Heart right ventricle (tissue), 16 donors: ENCODE measurements at places on chromosomes 6 and 20.

DNA sequence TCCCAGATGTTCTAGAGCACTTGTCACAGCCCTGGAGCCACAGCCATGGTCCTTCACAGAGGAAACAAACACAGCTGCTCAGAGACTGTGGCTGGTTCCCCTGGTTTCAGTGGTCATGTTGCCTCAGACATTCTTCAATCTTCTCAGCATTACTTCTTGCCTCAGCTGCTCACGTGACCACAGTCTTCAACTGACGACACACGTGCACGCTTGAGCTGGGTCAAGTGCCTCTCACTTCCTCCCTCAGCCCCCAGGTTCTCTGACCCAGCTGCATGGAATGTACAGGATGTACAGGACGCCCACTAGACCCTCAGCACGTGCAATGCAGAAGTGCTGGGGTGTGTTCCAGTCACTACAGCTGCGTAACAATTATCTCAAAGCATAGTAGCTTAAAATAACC is 159.8 kb upstream of the GGTLC1 start:
- no peak overlapping the region for H3K27ac ChIP-seq
- no peaks in the 10 kb centered on the region for H3K4me1 ChIP-seq
- no peaks in the 10 kb centered on the region for H3K36me3 ChIP-seq
- no peak overlapping the region for H3K4me3 ChIP-seq
- H3K27me3 ChIP-seq, result no peaks in the 10 kb centered on the region
- no peak for DNase-seq

DNA sequence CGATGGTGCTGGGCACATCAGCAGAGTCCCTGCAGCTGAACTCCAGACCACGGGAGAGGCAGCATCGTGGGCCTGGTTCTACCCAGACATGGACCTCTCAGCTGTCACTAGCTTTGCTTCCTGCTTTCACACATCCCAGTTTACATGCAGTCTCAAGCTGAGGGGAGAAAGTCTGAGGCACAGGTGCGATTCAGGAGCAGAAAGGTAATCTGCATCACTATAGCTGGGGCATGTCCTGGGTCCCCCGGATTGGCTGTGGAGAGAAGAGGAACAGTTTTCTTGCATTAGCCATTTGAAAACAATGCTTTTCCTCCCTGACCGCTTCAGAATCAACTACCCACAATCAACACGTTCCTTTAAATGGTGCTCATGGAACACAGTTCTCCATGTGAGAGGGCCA is 59.9 kb downstream of the PLAGL1 start:
- H3K4me1 ChIP-seq, result no peaks in the 10 kb centered on the region
- H3K27ac ChIP-seq, result no peak overlapping the region
- DNase-seq, result no peak
- no peaks in the 10 kb centered on the region for H3K36me3 ChIP-seq
- H3K27me3 ChIP-seq, result no peaks in the 10 kb centered on the region
- H3K4me3 ChIP-seq, result no peak overlapping the region

- H3K27ac ChIP-seq, result no peak overlapping the region
- H3K27me3 ChIP-seq, result no peaks in the 10 kb centered on the region
- H3K36me3 ChIP-seq, result no peaks in the 10 kb centered on the region
- H3K4me1 ChIP-seq, result no peaks in the 10 kb centered on the region
Measured at GRCh38 chr6:53808302-53808881, 13.6 kb downstream of the LRRC1 start.

GRCh38 chr6:93248631-93249030 is 170.7 kb downstream of the EPHA7 start:
- no peaks in the 10 kb centered on the region for H3K36me3 ChIP-seq
- H3K27ac ChIP-seq, result no peak overlapping the region
- no peak for DNase-seq
- H3K4me3 ChIP-seq, result no peak overlapping the region
- no peaks in the 10 kb centered on the region for H3K27me3 ChIP-seq
- H3K4me1 ChIP-seq, result no peaks in the 10 kb centered on the region

- H3K4me3 ChIP-seq, result no peak overlapping the region
- H3K36me3 ChIP-seq, result no peaks in the 10 kb centered on the region
- no peaks in the 10 kb centered on the region for H3K27me3 ChIP-seq
- no peak overlapping the region for H3K27ac ChIP-seq
- H3K4me1 ChIP-seq, result no peaks in the 10 kb centered on the region
Measured at GRCh38 chr6:128573036-128573435, 52.6 kb upstream of the PTPRK start.

DNA sequence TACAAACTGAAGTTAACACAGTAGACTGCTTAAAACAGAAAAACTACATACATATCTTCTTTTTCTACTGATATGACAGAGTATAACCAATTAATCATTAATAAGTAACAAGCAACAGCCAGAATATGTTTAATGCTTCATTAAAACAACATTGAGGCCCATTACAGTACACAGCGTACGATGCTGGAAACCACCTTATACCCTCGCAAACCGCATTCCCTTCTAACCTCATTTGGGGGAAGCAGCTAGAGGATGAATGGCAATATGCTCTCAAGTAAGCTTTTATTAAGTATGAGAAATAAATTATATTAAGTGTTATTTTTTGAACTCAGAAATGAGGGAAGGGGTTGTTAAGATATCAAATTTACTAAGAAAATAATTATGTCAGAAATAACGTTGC is 142.4 kb downstream of the GMDS start:
- H3K4me1 ChIP-seq, result no peaks in the 10 kb centered on the region
- H3K27me3 ChIP-seq, result no peaks in the 10 kb centered on the region
- no peak overlapping the region for H3K27ac ChIP-seq
- H3K4me3 ChIP-seq, result no peak overlapping the region
- no peaks in the 10 kb centered on the region for H3K36me3 ChIP-seq

DNA sequence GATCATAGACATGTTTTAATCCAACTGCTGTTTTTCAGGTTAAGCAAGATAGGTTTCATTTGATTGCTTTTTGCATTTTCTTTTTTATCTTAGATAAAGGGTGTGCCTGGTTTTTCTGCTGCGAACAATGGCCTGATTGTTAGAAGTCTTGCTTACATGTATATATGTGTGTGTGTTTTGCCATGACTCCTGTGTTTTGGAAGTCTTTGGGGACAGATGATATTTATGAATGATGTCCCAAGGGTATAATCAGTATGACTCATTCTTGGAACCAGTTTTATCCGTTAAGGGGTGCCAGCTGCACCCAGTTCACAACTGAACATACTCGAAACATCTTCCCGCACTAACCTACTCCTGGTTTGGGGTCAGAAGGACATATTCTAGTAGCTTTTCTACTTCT is 230.1 kb upstream of the SUPT3H start:
- no peak overlapping the region for H3K4me3 ChIP-seq
- no peak for DNase-seq
- no peak overlapping the region for H3K27ac ChIP-seq
- no peaks in the 10 kb centered on the region for H3K36me3 ChIP-seq
- no peaks in the 10 kb centered on the region for H3K4me1 ChIP-seq

- peak; percentile 76 for DNase-seq
- peaks cover 8% of the 10 kb centered on the region for H3K27me3 ChIP-seq
- H3K36me3 ChIP-seq, result no peaks in the 10 kb centered on the region
- H3K4me1 ChIP-seq, result no peaks in the 10 kb centered on the region
- no peak overlapping the region for H3K27ac ChIP-seq
Measured at GRCh38 chr20:1503564-1504227, 12.5 kb upstream of the SIRPB2 start.

- no peak overlapping the region for H3K27ac ChIP-seq
- H3K4me1 ChIP-seq, result peaks cover 10% of the 10 kb centered on the region
- no peaks in the 10 kb centered on the region for H3K36me3 ChIP-seq
- no peak for DNase-seq
- no peaks in the 10 kb centered on the region for H3K27me3 ChIP-seq
- H3K4me3 ChIP-seq, result no peak overlapping the region
Measured at GRCh38 chr6:44851176-44851575, 463.7 kb downstream of the CDC5L start.

GRCh38 chr6:83859410-83860358 is at the start of gene CYB5R4:
Gene CYB5R4 (plus strand): TSS chr6:83859689. CDS start chr6:83859783, 94 bp downstream.
- peaks cover 6% of the 10 kb centered on the region for H3K36me3 ChIP-seq
- H3K4me3 ChIP-seq, result peak within 1 kb of the TSS; percentile 85
- peaks cover 23% of the 10 kb centered on the region for H3K4me1 ChIP-seq
- H3K27me3 ChIP-seq, result peaks cover 4% of the 10 kb centered on the region

GRCh38 chr20:14055127-14055742 is 59.9 kb downstream of the MACROD2 start:
- no peak overlapping the region for H3K4me3 ChIP-seq
- H3K36me3 ChIP-seq, result no peaks in the 10 kb centered on the region
- peak; percentile 30 for DNase-seq
- no peaks in the 10 kb centered on the region for H3K4me1 ChIP-seq
- no peak overlapping the region for H3K27ac ChIP-seq
- H3K27me3 ChIP-seq, result no peaks in the 10 kb centered on the region

DNA sequence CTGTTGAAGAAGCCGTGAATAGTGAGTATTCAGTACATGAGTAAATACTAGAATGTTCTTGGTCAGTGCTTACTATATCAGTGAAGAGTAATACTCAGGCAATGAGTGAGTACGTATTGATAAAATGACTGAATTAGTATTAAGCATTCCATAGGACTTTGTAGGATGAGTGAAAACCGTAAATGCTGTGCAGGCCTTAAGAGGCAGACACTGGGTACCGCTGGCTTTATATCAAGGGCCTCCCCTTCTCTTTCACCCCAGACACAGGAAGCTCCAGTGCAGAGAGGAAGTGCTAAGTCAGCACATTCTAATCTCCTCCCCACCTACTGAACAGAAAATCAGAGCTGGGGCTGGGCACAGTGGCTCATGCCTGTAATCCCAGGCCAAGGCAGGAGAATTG is 24.2 kb downstream of the POFUT1 start:
- no peaks in the 10 kb centered on the region for H3K4me1 ChIP-seq
- H3K4me3 ChIP-seq, result no peak overlapping the region
- H3K36me3 ChIP-seq, result peaks cover 99% of the 10 kb centered on the region
- H3K27me3 ChIP-seq, result no peaks in the 10 kb centered on the region
- H3K27ac ChIP-seq, result no peak overlapping the region

DNA sequence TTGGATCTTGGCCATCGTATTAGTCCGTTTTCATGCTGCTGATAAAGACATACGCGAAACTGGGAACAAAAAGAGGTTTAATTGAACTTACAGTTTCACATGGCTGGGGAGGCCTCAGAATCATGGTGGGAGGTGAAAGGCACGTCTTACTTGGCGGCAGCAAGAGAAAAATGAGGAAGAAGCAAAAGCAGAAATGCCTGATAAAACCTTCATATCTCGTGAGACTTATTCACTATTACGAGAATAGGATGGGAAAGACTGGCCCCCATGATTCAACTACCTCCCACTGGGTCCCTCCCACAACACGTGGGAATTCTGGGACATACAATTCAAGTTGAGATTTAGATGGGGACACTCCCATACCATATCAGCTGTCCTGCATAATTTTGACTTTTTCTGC is 20.1 kb upstream of the REPS1 start:
- no peaks in the 10 kb centered on the region for H3K27me3 ChIP-seq
- no peak for DNase-seq

DNA sequence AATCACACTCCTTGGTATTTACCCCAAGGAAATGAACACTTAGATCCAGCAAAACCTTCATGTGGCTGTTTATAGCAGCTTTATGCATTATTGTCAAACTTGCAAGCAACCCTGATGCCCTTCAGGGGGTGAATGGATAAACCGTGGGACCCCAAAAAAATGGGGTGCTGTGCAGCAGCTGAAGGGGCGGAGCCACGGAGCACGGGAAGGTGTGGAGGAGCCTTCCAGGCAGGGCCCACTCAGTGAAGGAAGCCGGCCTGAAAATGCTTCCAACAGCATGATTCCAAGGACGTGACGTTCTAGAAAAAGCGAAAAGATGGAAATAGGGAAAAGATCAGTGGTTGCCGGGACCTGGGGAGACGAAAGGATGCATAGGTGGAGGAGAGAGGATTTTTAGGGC is 25.6 kb upstream of the FRMD1 start:
- H3K36me3 ChIP-seq, result no peaks in the 10 kb centered on the region
- peaks cover 25% of the 10 kb centered on the region for H3K27me3 ChIP-seq
- H3K4me1 ChIP-seq, result peaks cover 18% of the 10 kb centered on the region
- H3K4me3 ChIP-seq, result no peak overlapping the region
- no peak for DNase-seq

GRCh38 chr6:14501240-14501639 is 383.7 kb downstream of the CD83 start:
- no peak for DNase-seq
- no peaks in the 10 kb centered on the region for H3K36me3 ChIP-seq
- H3K4me1 ChIP-seq, result no peaks in the 10 kb centered on the region
- H3K4me3 ChIP-seq, result no peak overlapping the region
- no peak overlapping the region for H3K27ac ChIP-seq
- H3K27me3 ChIP-seq, result no peaks in the 10 kb centered on the region

- H3K4me1 ChIP-seq, result no peaks in the 10 kb centered on the region
- no peak overlapping the region for H3K4me3 ChIP-seq
- no peak for DNase-seq
- no peaks in the 10 kb centered on the region for H3K36me3 ChIP-seq
Measured at GRCh38 chr6:132607544-132608233, 16.4 kb downstream of the TAAR2 start.

DNA sequence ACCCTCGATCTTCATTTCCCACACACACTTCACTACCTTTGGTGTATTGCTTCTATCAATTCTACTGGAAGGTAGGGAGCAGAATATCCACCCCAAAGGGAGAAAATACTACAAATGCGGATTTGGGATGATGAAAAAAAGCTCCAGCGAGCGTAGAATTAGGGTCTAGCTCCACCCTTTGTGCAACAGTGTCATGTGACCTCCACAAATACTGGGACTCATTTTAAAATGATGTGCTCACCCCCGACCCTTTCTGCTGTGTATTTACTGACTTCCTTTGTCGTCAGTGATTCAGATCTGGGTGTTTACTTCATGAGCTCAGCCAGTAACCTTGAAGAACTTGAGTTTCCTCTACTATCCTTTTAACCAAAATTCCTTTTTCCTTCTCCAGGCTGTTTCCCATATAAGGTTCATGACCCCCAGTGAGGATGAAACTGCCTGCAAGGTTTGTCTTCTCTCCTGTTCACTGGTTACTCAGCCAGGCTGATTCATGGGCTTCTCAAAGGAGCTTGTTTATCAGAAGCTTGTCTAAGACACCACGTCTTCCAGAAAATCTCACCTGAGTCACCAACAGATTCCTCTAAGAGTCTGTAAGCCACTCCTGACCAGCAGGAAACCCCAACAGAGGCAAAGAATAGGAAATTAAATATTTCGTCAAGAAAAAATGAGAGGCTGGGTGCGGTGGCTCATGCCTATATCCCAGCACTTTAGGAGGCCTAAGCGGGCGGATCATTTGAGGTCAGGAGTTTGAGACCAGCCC is 39.6 kb upstream of the PAX1 start:
- no peak overlapping the region for H3K4me3 ChIP-seq
- no peak for DNase-seq
- no peak overlapping the region for H3K27ac ChIP-seq
- no peaks in the 10 kb centered on the region for H3K36me3 ChIP-seq

DNA sequence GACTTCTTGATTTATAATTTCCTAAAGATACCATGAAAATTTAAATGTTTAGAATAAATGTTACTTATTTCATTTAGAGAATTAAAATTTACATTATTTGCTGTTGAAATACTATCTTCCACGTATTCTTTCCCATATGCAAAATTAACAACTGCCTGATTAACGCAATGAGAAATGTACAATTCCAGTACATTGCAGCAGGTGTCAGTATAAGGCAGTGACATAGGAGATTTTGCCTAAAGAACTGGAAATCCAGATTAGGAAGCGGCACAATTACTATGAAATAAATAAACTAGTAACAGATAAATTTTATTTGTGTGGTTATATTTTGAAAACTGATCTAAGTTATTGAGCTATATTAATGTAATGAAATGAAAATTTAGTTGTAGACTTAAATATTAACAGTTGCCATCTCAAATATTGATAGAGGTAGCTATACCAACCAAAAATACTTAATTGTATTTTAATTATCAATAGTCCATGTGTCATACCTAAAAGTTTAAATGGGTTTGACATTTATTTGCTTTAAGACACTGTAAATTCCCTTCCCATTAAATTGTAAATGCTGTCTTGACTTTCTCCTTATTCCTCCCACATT is 300.2 kb downstream of the UTRN start:
- peaks cover 41% of the 10 kb centered on the region for H3K4me1 ChIP-seq
- no peak overlapping the region for H3K4me3 ChIP-seq
- H3K27me3 ChIP-seq, result no peaks in the 10 kb centered on the region
- no peaks in the 10 kb centered on the region for H3K36me3 ChIP-seq
